ENCODE measurements at places on chromosomes 5 and 9. TPM values are rescaled to one million over a fixed set of nuclear protein-coding genes. Genes with fewer than 3 reads are reported as not detected.

Gene DCANP1
- total RNA-seq, result not detected

Gene RNF20
- 16.5 TPM for total RNA-seq

Gene ADGRD2
- not detected for total RNA-seq

Gene ADCY2
- total RNA-seq, result under 0.01 TPM

Gene SMIM15
- 33.0 TPM for total RNA-seq

Gene SPAG8
- total RNA-seq, result 0.48 TPM

Gene FOXD4L3
- not detected for total RNA-seq

Gene UGCG
- 71.4 TPM for total RNA-seq

Gene SPOCK1
- total RNA-seq, result 27.8 TPM

Gene TENT4A
- total RNA-seq, result 11.1 TPM

Gene PRDM9
- not detected for total RNA-seq

All from epithelial cell of alveolus of lung (primary cell).